Tibial nerve (tissue), 4 donors: ENCODE measurements at places on chromosomes 4 and X. TPM values are rescaled to one million over a fixed set of nuclear protein-coding genes. Genes with fewer than 3 reads are reported as not detected.

The FGF5 gene
- not detected for total RNA-seq

The RENBP gene
- 12.1 TPM for total RNA-seq

The GLRA3 gene
- total RNA-seq, result not detected

- H3K4me3 ChIP-seq, result no peak overlapping the region
- H3K27me3 ChIP-seq, result no peaks in the 10 kb centered on the region
- no peak overlapping the region for H3K27ac ChIP-seq
- no peak for DNase-seq
These were observed 47.1 kb downstream of the DACH2 start for GRCh38 chrX:86195343-86195742.

DNA sequence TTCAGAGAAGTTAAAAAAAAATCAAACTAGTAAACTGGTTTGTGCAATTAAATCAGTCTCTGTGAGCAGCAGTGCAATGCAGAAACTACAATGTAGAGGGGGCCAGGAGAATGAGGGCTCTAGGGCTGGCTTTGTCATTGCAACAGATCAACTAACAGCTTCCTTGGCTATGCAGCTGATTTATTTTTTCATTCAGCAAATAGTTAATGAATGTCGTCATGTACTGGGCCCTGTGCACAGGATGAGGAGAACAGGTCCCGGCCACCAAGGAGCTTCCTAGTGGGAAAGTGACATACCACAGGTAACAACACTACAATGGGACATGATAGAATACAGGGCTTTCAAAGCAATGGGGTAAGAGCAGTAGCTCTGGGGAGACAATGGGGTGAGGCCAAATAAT, 190.1 kb downstream of the NSUN7 start:
- no peaks in the 10 kb centered on the region for H3K36me3 ChIP-seq
- no peak overlapping the region for H3K4me3 ChIP-seq
- DNase-seq, result no peak
- H3K27ac ChIP-seq, result peak overlapping the region; percentile 62
- H3K27me3 ChIP-seq, result no peaks in the 10 kb centered on the region

GRCh38 chr4:172830295-172830764, 338.3 kb upstream of the GALNT7 start:
- no peaks in the 10 kb centered on the region for H3K36me3 ChIP-seq
- no peaks in the 10 kb centered on the region for H3K27me3 ChIP-seq
- H3K4me1 ChIP-seq, result no peaks in the 10 kb centered on the region
- no peak overlapping the region for H3K27ac ChIP-seq
- no peak overlapping the region for H3K4me3 ChIP-seq
- DNase-seq, result no peak

GRCh38 chrX:1218286-1218685, 5.8 kb upstream of the CRLF2 start:
- no peaks in the 10 kb centered on the region for H3K4me1 ChIP-seq
- no peaks in the 10 kb centered on the region for H3K27me3 ChIP-seq
- no peak for DNase-seq
- H3K4me3 ChIP-seq, result no peak overlapping the region
- H3K27ac ChIP-seq, result no peak overlapping the region
- no peaks in the 10 kb centered on the region for H3K36me3 ChIP-seq

DNA sequence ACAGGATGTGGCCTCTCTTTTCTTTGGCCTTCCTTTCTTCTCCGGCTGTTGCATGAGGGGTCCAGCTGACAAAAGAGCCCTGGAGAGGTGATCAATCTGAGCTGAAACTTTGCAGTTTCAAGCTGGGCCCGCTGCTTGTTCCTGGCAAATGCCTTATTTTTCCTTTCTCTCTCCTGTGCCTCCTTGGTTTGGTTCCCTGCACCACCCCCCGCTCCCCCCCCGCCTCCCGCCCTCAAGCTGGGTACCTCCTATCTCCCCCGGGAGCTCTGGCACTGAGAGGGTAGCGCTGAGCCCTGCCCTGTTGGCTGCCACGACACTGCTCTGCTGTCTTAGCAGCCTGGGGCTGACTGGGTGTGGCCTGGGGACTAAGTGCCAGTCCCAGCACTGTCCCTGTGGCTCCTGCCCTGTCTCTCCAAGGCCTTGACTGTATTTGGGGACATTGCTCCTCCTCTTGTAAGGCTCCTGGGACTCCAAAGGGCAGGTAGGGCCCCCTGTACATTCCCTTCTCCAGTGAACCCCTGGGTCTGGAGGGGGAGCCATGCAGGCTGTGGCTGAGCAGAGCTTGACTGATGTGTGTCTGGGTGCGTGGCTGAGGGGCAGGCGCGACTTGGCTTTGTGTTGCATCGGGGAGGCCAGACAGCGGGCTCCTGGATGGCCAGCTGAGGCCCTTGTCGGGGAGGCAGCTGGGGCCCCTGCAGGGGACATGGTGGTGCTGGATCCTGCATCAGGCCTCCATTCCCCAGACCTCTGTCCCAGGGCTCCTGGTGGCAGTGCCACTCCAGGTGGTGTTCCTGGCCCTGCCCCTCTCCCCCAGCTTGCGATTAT, 1.1 kb downstream of the PLXNA3 start:
- H3K27me3 ChIP-seq, result no peaks in the 10 kb centered on the region
- peak overlapping the region; percentile 72 for H3K4me3 ChIP-seq
- H3K4me1 ChIP-seq, result peaks cover 8% of the 10 kb centered on the region
- peak overlapping the region; percentile 45 for H3K27ac ChIP-seq

- no peaks in the 10 kb centered on the region for H3K4me1 ChIP-seq
- H3K27me3 ChIP-seq, result no peaks in the 10 kb centered on the region
- no peak overlapping the region for H3K4me3 ChIP-seq
- no peak for DNase-seq
These were observed 279.5 kb downstream of the ANKRD50 start for GRCh38 chr4:124433044-124433443.
